Stimulated activated CD4-positive, alpha-beta T cell treated with anti-CD3 and anti-CD28 coated beads, TNF-alpha, amount 100 ng/mL, for 1 hour (primary cell): ENCODE measurements at places on chromosomes 6 and 20.

DNA sequence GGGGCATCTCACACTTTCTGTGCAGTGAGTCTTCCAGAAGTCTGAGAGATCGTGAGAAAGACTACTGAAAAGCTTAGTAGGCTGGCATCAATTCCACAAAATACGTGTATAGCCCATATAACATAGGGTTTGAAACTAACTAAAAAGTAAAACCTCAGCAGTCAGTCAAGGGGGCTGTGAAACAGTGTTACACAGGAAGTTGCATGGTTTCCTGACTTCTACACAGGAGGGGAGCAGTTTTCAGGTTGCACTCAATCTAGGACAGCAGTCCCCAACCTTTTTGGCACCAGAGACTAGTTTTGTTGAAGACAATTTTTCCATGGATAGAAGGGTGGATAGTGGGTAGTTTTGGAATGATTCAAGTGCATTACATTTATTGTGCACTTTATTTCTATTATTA lies 4.7 kb upstream of the LY86 start:
- DNase-seq: no peak

DNA sequence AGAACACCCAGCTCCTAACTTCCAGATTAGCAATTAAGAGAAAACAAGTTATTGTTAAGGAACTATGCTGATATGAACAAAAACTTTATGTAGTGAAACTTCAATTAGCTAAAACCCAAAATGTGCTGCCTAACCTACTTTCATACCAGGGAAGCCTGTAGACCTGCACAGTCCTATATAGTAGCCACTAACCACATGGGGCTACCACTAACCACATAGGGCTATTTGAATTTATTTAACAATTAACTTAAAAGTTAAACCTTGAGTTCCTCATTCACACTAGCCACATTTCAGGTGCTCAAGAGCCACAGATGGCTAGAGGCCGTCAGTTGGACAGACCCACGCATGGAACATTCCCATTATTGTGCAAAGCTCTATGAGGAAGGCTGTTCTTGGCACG lies 72.4 kb upstream of the LAMP5 start:
- DNase-seq: no peak

GRCh38 chr20:53434662-53435061 lies 159.0 kb downstream of the ZNF217 start:
- no peak for DNase-seq

GRCh38 chr6:132063204-132063603 lies 112.0 kb upstream of the CCN2 start:
- DNase-seq: no peak

GRCh38 chr6:139253656-139254055 lies 38.1 kb downstream of the TXLNB start:
- no peak for DNase-seq

GRCh38 chr20:833121-833449 lies 430 bp upstream of the FAM110A start:
- no peak for DNase-seq

DNA sequence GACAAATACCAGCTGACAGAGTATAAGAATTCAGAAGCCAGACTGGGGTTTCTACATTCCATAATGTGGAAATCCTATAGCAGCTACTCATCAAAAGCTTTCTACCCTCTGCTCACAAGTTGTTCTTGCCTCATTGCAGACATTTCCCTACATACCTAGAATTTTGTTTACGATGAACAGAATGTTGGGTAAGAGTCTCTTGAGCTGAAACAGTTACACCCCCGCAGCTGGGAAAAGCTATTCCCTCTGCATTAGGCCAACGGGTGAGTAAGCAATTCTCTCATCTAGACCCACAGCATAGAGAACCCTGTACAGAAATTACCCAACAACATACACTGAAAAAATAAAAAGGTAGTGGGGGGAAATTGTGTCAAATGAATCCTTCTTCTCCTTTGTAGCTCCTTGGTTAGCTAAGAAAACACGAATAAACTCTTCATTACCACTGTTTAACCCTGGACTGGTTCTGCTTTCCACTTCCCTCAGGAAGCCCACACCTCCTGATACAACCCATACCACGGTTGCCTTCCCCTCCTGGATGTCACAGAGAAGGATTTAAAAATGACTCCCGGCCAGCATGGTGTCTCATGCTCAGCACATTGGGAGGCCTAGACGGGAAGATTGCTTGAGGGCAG lies 215.0 kb upstream of the SHLD1 start:
- no peak for DNase-seq

DNA sequence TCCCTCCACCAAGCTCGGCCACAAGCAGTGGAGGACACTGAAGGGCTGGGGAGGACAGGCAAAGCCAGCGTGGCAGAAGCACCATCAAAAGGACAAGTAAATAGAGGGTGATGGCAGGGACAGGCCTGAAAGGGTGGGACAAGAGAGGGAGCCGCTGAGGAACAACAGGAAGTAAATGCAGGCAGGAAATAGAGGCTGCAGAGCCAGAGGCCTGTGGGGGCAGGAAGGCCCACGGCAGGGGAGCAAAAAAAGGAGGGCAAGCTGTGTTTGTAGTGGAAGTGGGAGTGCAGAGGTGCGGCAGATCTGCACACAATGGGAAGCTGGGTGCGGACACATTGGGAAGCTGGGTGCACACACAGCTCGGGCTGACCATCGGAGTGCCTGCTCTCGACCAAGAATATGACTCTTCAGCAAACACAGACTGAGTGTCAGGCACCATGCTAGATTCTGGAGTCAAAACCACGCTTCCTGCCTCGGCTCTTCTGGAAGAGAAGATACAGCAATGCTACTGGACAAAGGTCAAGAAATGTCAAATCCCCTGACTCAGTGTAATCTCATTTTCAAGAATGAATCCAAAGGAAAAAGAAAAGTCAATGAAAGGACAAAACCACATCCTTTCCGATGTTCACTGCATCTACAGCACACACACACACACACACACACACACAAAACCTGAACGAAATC lies 40.4 kb upstream of the RAB22A start:
- no peak for DNase-seq

GRCh38 chr6:15842727-15843117 lies 179.9 kb upstream of the DTNBP1 start:
- no peak for DNase-seq

DNA sequence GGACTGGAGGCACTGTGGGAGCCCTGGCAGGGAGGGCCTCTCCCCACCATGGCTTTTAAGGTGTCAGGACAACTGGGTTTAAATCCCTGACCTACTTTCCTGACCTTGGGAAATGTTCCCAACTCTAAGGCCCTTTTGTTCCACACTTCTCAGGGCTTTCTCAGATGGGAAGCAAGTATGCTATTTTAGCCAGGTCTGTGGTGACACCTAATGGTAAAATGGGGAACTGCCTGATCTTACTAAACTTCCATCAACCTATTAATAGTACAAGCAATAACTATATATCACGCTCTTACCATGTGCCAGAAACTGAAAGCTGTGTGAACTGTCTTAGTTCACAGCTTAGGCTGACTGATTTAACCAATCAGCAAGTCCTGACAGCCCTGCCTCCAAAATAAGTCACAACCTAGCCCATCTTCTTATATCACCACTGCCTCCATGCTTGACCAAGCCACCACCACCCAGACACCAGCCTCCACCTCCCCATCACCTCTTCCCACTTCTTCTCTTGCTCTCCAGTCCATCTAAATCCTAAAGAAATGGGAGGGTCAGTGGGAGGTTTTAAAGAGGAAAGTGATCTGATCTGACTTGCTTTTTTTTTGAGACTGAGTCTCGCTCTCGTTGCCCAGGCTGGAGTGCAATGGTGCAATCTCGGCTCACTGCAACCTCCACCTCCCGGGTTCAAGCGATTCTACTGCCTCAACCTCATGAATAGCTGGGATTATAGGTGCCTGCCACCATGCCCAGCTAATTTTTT lies 6.9 kb upstream of the BLCAP start:
- no peak for DNase-seq

DNA sequence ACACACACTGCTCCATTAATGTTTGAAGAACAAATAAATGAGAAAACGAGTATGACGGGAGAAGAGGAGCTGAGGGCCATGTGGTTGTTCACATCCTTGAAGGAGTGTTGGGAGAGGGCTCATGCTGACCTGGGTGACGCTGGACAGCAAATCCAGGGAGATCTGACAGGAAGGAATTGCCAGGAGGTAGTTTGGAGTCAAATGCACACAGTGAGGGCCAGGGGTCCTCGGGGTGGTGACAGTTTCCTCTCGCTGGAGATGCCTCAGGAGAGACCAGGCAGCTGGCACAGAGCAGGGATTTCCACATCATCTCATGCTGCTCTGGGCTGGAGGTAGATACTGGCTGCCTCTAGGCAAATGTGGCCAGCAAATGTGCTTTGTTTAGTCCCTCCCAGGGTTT lies 2.0 kb upstream of the TMEM181 start:
- no peak for DNase-seq

GRCh38 chr6:98981473-98981872 lies 33.7 kb upstream of the FBXL4 start:
- no peak for DNase-seq

GRCh38 chr6:158707120-158707820 lies 57.4 kb downstream of the SYTL3 start:
- no peak for DNase-seq
